Colonic mucosa (tissue), 4 donors: ENCODE measurements at places on chromosomes 5 and 9. TPM values are rescaled to one million over a fixed set of nuclear protein-coding genes. Genes with fewer than 3 reads are reported as not detected.

The ADGRD2 gene
- total RNA-seq = not detected

GRCh38 chr9:125701351-125701750, 5.7 kb downstream of the MAPKAP1 start:
- peaks cover 9% of the 10 kb centered on the region for H3K4me1 ChIP-seq
- no peak overlapping the region for H3K4me3 ChIP-seq
- H3K27me3 ChIP-seq = no peaks in the 10 kb centered on the region
- H3K36me3 ChIP-seq = no peaks in the 10 kb centered on the region
- no peak for DNase-seq

DNA sequence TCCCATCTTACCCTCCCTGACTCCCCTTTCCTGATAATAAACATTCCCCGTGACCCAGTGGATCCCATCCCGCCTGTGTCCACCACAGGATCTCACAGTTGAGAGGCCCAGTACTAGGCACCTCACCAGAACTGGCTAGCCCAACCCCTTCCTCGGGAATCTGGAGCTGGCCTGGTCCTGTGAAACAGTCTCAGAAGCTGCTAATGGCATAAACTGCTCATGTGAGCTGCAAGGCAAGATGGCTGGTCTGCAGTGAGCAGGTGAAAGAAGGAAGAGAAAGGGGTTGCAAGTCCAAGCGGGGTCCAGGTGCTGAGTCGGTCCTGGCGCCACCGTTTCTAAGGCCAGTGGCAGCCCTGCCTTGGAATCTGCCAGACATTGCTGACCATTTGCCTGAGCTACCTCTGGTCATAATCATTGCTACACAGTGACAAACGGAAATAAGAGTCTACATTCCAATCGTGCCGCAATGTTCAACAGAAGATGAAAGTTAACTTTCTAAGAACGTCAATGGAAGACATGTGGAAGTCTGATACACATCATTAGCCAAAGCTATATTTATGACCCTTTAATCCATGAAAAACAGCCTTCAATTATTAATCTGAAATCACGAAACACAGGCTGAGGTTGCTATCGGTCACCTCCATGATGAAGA, 33.7 kb downstream of the DNAH5 start:
- H3K4me3 ChIP-seq = no peak overlapping the region
- no peaks in the 10 kb centered on the region for H3K36me3 ChIP-seq
- no peak for DNase-seq
- no peaks in the 10 kb centered on the region for H3K4me1 ChIP-seq
- H3K27me3 ChIP-seq = no peaks in the 10 kb centered on the region

The ENTREP1 gene
- 3.0 TPM for total RNA-seq

GRCh38 chr5:174535669-174536068, 188.7 kb upstream of the MSX2 start:
- no peak overlapping the region for H3K27ac ChIP-seq
- DNase-seq = no peak
- no peaks in the 10 kb centered on the region for H3K36me3 ChIP-seq
- no peak overlapping the region for H3K4me3 ChIP-seq
- no peaks in the 10 kb centered on the region for H3K27me3 ChIP-seq
- no peaks in the 10 kb centered on the region for H3K4me1 ChIP-seq

DNA sequence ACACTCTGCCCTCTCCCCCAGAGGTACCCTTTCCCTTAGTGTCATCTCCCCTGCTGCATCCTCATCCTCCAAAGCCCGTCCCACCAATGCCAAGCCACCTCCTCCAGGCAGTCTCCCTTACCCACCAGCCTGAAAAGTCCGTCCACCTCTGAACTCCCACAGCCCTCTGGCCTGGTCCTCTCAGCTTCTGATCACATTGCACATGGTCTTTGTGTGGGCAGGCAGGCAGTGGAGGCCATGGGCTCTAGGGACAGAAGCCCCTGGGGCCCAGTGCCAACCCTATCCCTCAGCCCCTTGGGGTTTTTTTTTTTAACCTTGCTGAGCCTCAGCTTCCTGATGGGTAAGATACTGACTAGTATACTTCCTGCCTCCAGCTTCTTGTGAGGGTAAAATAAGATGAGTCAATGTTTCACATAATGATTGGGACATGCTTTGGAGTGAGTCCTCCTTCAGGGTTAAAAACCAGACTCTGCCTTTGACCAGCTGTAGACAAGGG, 19.4 kb downstream of the CSF1R start:
- no peaks in the 10 kb centered on the region for H3K36me3 ChIP-seq
- no peak overlapping the region for H3K27ac ChIP-seq
- no peaks in the 10 kb centered on the region for H3K27me3 ChIP-seq
- no peak for DNase-seq

The SH2D3C gene
- 3.5 TPM for total RNA-seq

The SRD5A1 gene
- 17.4 TPM for total RNA-seq

GRCh38 chr9:96425500-96426169, 7.5 kb upstream of the ZNF367 start:
- no peak overlapping the region for H3K27ac ChIP-seq
- H3K4me1 ChIP-seq = peaks cover 2% of the 10 kb centered on the region
- H3K36me3 ChIP-seq = no peaks in the 10 kb centered on the region

The ACSL6 gene
- 0.25 TPM for total RNA-seq

The INSL6 gene
- not detected for total RNA-seq

The IFNA1 gene
- total RNA-seq = not detected

DNA sequence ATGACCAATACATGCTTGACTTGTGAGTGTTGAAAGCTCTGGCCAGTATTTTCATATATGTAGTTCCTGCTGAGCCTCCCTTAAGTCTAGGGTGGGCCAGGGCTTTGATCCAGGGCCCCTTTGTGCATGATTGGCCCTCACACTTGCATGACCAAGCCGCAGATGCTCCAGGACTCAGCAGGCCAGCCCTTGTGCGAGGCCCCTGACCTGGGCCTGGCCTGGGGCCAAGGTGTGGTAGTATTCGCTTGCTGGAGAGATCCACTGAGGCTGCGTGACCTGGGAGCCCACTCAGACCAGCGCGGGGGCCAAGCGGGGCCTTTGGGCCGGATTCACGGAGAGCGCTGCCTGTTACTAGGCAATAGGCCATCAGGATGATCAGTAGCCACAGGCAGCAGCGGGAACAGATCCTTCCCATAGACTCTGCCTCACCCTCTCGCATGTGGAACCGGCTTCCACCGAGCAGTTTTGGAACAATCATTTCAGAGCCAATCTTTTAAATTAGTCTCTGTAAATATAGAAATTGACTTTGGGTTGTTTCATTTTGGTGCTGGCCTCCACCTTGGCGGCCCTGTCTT, 79.0 kb upstream of the PTCH1 start:
- H3K27ac ChIP-seq = no peak overlapping the region
- no peak overlapping the region for H3K4me3 ChIP-seq
- H3K27me3 ChIP-seq = no peaks in the 10 kb centered on the region
- H3K36me3 ChIP-seq = no peaks in the 10 kb centered on the region
- H3K4me1 ChIP-seq = no peaks in the 10 kb centered on the region

DNA sequence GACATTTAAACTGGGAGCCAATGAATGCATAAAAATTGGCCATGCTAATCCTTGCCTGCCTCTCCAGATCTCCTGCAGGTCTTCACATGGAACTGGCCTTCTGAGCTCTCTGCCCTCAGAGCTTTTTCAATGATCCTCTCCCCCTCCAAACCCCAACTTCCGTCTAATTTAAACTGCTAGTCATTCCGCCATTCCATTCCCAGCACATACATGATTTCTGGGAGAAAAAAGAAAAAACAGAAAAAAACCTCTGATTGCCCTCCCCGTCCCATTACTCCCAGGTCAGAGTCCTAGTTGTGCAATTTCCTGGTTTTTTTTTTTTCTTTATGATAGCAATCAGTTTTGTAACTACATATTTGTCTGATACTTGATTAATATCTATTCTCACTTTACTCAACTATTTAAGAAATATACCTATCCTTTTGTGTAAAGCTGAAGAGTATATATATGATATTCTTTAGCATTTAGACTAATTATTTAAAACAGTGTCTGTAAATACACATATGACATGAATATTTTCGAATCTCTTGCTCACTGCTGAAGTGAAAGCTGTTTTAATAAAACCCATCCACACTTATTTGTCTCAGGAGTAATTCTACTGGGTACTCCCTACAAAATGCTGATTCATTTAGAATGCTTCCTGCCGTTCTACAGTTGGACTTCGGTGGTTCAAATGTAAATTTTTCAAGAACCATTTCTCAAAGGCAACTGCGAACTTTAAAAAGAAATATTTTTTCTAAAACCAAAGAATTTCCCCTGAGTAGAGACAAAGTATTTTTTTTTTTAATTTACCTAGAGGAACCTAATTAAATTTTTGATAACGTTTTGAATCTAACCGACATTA, 1.6 kb downstream of the HINT1 start:
- peaks cover 14% of the 10 kb centered on the region for H3K36me3 ChIP-seq
- H3K27ac ChIP-seq = peak overlapping the region; percentile 99
- H3K4me3 ChIP-seq = peak overlapping the region; percentile 71
- no peak for DNase-seq
- H3K27me3 ChIP-seq = no peaks in the 10 kb centered on the region
- H3K4me1 ChIP-seq = no peaks in the 10 kb centered on the region

The BRD9 gene
- 22.3 TPM for total RNA-seq

The AJM1 gene
- total RNA-seq = 11.5 TPM

The UQCRQ gene
- total RNA-seq = 885 TPM

- H3K27me3 ChIP-seq = no peaks in the 10 kb centered on the region
- H3K27ac ChIP-seq = no peak overlapping the region
- H3K36me3 ChIP-seq = no peaks in the 10 kb centered on the region
Observed at GRCh38 chr9:101093620-101094019, 65.1 kb downstream of the PLPPR1 start.

DNA sequence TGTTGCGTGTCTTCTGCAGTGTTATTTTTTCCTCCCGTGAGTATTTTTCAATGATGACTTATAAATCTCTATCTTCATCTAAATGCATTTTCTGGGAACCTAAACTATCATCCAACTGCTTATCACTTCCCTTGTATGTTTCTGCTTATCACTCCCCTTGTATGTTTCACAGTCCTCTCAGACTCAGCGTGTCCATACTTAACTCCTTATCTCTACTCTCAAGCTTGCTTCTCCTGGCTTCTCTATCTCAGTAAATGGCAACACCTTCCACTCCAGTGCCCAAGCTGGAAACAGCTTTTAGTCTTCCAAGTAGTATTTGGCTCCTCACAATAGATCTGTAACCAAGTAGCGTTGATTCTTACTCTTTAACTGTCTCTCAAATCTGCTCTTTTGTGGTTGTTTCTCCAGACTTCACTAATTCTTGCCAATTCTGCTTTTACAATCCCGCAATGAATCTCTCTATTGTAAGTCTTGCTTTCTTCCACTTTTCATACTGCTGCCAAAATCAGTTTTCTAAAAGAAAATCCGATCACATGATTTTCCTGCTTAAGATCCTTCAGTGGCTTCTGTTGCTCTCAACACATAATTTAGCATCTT, 33.8 kb upstream of the TXNDC8 start:
- no peak for DNase-seq
- no peaks in the 10 kb centered on the region for H3K36me3 ChIP-seq
- no peak overlapping the region for H3K4me3 ChIP-seq
- H3K27me3 ChIP-seq = no peaks in the 10 kb centered on the region
- no peak overlapping the region for H3K27ac ChIP-seq
- no peaks in the 10 kb centered on the region for H3K4me1 ChIP-seq

DNA sequence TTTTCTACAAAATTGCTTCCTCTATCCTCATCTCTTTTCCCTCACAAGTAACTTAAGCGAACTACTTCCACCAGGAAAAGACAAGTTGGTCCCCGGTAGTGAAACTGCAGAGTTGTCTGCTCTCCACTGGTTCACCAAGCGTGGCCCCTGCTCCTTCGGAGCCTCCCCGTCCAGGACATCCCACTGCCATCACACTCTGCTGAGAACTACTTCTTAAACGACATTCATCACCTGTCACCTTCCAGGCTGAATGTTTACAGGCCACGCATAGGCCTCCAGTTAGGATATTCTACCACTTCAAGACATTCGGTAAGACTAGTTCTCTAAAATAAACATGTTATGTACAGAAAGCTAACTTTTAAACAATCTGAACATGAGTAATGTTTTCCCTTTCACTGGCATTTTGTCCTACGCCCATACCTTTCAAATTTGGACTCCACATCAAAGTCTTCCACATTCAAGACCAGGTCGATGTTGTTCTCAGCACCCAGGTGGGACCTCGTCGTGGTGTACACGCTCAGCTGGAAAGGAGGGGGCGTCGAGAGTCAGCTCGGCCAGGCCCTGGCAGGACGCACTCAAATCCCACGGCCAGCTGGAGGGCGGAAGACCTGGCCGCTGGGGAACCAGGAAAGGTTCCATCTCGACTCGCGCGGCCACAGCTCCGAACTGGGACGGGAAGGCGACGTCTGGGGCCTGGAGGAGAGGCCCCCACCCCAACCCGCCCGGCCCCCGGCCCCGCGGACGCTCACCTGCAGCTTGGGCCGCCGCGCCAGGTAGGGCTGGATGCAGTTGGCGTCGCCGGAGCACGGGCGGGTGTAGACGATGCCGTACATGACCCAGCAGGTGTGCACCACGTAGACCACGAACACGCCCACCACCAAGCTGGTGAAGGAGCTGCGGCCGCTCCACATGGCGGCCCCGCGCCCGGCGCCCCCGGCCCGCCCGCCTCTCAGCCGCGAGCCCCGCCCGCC, 683 bp downstream of the CLPTM1L start:
- DNase-seq = no peak
- peak overlapping the region; percentile 97 for H3K4me3 ChIP-seq

DNA sequence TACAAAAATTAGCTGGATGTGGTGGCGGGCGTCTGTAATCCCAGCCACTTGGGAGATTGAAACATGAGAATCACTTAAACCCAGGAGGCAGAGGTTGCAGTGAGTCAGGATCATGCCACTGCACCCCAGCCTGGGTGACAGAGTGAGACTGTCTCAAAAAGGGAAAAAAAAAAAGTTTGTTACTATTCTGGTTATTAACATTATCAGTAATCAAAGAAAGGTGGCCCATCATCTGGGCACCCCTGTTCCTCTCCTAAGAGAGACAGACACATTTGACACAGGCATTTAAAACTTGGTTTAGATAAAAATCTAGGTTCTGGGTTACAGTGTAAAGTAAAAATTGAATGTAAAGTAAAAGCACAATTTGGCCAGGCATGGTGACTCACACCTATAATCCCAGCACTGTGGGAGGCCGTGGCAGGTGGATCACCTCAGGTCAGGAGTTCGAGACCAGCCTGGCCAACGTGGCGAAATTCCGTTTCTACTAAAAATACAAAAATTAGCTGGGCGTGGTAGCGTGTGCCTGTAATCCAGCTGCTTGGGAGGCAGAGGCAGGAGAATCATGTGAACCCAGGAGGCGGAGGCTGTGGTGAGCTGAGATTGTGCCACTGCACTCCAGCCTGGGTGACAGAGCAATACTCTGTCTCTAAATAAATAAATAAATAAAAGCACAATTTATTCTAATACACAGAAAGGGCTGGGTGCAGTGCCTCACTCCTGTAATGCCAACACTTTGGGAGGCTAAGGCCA, 16.7 kb upstream of the PHYHD1 start:
- no peak overlapping the region for H3K27ac ChIP-seq
- H3K4me1 ChIP-seq = peaks cover 13% of the 10 kb centered on the region
- H3K36me3 ChIP-seq = peaks cover 11% of the 10 kb centered on the region
- H3K4me3 ChIP-seq = no peak overlapping the region
- no peak for DNase-seq

GRCh38 chr5:170314541-170315095, 17.0 kb upstream of the LCP2 start:
- no peaks in the 10 kb centered on the region for H3K27me3 ChIP-seq
- H3K4me1 ChIP-seq = no peaks in the 10 kb centered on the region
- no peak overlapping the region for H3K4me3 ChIP-seq
- H3K27ac ChIP-seq = no peak overlapping the region
- no peak for DNase-seq

- H3K4me3 ChIP-seq = no peak overlapping the region
- H3K4me1 ChIP-seq = no peaks in the 10 kb centered on the region
- no peak overlapping the region for H3K27ac ChIP-seq
- H3K36me3 ChIP-seq = no peaks in the 10 kb centered on the region
Observed at GRCh38 chr5:62608529-62609511, 30.2 kb downstream of the LRRC70 start.
